Activated T-cell treated with anti-CD3 and anti-CD28 coated beads, Interleukin-2, amount 50 U/mL, for 24 hours (primary cell): ENCODE measurements at places on chromosomes 7 and 10.
A peak's percentile ranks its signal among the peaks of the same experiment; 100 is the strongest.

DNA sequence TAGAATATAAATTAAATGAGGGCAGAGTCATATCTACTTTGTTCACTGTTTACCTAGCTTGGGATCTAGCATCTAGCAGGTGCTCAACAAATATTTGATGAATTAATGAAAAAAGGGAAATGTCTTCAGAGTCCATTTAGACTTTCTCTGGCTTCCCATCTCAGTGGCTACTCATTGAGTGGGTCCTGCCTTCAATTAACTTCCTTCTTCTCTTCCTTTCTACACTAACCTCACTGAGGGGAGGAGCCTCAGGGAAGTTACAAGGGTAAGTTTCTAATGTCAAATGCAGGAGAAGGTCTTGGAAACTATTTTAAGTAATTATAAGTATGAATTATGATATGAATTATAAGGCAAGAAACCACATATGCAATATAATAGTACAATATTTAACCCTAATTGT, 28.2 kb upstream of the MPP7 start:
- no peak for DNase-seq

DNA sequence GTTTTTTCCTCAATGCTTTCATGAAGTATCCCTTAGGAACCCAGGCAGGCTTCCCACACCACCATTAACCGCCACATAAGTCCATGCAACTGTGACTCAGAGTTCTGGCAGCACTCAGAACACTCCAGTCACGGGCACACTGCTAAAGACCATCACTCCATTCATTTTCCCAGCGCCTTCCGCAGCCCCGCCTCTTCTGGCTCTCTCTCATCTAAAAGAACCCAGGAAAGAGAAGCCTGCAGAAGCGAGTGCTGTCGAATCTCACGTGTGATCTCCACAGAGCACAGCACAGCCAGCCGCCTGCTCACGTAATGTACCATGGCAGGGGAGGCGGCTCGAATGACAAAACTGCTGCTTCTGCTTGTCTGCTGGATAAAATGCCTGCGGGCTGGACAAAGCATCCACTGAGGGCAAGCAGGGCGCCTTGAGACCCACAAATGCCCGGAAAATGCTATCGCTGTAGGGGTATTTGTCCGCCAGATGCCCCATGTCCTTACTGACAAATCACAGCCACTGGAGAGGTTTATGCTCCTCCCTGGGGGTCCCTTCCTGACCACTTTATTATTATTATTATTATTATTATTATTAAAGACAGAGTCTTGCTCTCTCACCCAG, 1.8 kb downstream of the PSMG3 start:
- DNase-seq, result no peak

- no peak for DNase-seq
Observed at GRCh38 chr10:2951235-2951835, 116.0 kb upstream of the PFKP start.

- no peak for DNase-seq
Observed at GRCh38 chr10:130050721-130051120, 59.9 kb downstream of the C10orf143 start.

- no peak for DNase-seq
Observed at GRCh38 chr10:11170993-11171851, 153.6 kb downstream of the CELF2 start.

DNA sequence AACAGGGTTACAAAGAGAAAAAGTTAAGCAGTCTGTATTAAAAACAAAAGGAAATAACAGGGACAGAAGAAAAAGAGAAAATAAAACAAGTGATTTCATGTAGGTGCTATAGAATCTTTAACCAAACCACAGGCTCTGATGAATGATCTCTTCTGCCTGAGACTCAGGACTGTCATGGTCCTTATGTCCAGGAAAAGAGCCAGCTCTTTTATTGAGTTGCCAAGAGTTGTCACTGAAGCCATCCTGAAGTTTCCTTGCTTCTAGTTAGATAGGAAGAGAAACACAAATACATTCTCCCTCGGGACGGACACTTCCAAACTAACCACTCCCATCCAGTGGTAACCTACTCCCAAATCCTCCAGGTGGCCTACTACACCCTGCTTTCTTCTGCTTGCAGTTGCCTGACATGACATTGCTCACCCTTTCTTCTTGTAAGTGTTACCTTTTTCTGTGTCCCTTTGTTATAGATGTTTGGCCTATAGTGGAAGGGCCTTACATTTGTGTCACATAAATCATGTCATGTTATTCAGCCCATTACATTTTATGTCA, 346.7 kb downstream of the NRG3 start:
- DNase-seq, result no peak

DNA sequence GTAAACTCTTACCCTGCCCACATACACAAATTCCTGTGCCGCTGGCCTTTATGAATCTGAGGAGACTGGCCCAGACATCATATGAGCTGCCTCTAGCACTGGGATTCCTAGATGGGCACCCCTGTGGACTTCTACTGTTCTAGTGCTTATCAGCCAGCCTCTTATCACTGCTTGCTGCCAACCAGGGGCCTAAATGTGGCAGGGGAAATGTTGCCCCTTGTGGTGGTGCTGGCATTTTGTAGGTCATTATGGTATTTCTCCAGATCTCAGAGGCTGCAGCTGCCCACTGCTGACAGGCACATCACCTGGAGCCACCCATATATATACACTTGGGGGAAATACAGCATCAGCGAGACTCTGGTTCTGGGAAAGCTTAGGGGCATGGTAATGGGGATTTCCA, 5.4 kb downstream of the SFR1 start:
- DNase-seq, result no peak

DNA sequence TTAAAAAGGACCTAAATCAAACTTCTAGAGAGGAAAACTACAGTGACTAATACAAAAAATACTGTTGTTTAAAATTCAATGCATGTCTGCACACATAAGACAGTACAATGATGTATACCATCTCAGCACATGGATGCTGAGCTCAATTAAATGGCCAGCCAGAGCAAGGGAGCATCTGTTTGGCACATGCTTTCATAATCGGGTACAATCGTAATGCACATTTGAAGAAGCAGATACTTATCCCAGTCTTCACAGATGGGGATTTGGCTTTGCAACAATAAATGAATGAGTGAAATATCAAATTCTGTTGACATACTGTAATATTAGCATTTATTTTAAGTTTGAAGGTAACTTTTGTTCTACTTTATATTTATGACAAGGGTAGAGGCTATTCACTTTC, 187.8 kb downstream of the CRPPA start:
- DNase-seq, result no peak

- DNase-seq, result no peak
Observed at GRCh38 chr7:143396625-143397556, 11.8 kb downstream of the EPHA1 start.

- no peak for DNase-seq
Observed at GRCh38 chr10:101848408-101848807, 4.8 kb upstream of the KCNIP2 start.

DNA sequence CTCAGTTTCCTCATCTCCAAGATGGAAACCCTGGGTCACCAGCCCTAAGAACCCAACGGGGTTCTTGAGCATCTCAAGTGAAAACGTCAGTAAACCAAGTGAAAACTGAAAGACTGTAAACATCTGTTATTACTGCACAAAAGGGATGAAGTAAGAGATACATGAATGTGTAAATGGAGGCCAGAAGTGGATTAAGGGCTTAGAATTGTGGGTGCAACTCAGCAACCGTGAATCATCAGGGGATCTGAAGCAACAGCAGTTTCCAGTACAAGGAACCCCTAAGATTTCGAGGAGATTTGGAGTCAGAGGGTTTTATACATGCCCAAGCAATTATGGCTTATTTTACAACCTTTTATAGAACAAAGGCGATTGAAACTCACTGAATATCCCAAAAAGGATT, 95.7 kb upstream of the SVIL start:
- no peak for DNase-seq

DNA sequence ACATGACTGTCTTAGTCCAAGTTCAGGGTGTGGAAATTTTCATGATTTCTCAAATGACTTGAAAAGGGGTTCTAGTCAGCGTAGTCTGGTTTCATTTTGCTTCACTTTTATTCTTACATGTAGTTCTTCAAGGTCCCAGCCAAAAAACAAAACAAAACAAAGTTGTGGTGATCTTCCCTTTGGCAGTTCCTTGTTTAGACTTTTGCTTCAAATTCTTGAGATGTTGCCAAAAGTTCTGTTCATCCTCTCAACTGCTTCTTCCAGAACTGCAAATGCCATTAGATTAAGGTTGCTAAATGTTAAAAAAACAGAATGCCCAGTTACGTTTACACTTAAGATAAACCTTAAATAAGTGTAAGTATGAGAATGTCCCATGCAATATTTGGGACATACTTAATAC, 370.8 kb upstream of the LRRTM3 start:
- DNase-seq, result no peak

GRCh38 chr7:74173074-74173473, 1.1 kb upstream of the EIF4H start:
- no peak for DNase-seq

DNA sequence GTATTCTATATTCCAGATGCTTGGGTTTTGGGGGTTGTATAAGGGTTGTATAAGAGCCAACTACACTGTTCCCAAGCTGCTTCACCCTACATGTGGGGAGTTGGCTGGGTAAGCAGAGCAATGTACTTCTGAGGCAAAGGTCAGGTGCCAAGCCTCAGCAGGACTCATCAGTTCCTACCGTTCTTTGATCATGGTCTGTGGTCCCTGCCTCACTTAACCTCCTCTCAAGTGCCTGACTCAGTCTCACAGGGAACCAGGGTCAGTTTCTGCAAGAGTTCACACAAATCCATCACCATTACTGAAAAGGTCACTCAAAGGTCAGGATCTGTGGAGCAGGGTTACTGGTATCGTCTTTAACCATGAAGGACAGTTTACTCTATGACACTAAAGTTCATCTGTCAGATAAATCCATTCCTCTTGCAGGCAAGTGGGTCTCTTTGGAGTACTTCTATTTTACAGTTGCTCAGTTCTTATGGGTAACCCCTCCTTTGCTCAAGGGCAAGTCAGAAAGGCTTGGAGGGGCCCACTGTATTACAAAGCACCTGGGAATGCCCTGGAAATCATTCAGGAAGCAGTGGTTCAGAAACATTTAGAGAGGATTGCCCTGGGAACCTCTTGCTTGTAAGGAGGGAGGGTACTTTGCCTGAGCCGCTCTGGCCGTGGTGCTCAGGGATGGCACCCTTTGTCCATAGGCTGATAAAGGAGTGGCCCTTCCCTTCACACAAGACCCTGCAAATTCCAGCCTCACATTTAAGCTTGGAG, 184.3 kb upstream of the CDCA7L start:
- DNase-seq, result no peak

GRCh38 chr7:134842886-134843430, 63.5 kb downstream of the CALD1 start:
- DNase-seq, result no peak

GRCh38 chr7:128708824-128709223, 30.3 kb upstream of the CALU start:
- DNase-seq, result no peak

- DNase-seq, result no peak
Observed at GRCh38 chr10:49099046-49099445, 16.3 kb downstream of the VSTM4 start.

- no peak for DNase-seq
Observed at GRCh38 chr10:86053675-86054074, 312.9 kb downstream of the GRID1 start.

GRCh38 chr7:1847260-1848001, 177.4 kb downstream of the ELFN1 start:
- no peak for DNase-seq

DNA sequence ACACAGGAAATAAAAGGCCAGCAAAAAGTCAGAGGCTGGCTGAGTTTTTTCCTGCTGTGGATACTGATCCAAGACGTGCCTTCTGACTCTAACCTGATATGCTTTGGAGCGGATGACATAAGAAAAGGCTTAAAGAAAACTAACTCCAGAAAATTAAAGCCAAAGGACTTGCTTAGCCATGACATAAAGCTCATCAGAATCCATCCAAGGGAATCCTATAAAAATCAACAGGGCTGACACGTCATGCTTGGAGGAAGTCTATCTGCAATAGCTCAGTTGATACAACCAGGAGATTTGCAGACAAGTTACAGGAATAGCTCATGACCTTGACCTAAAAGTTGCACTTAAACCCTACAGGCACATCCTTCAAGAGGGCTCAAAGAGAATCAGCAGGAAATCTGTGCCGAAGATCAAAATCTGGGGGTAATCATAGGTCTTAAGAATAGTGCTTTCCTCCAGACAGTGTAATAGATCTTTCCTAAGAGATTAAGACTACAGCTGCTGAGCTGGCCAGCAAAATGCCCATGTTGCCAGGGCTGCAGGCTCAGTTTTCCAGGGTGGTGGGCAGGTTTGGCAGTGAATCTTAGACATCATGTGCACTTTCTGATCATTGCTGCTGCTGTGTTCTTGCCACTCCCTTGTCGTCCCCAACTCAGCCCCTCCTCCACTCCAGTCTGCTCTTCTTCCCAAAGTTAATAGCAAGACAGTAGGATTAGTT, 111.5 kb upstream of the SVIL start:
- DNase-seq, result no peak

GRCh38 chr7:2417981-2418481, 14.6 kb downstream of the CHST12 start:
- DNase-seq, result peak; percentile 67

DNA sequence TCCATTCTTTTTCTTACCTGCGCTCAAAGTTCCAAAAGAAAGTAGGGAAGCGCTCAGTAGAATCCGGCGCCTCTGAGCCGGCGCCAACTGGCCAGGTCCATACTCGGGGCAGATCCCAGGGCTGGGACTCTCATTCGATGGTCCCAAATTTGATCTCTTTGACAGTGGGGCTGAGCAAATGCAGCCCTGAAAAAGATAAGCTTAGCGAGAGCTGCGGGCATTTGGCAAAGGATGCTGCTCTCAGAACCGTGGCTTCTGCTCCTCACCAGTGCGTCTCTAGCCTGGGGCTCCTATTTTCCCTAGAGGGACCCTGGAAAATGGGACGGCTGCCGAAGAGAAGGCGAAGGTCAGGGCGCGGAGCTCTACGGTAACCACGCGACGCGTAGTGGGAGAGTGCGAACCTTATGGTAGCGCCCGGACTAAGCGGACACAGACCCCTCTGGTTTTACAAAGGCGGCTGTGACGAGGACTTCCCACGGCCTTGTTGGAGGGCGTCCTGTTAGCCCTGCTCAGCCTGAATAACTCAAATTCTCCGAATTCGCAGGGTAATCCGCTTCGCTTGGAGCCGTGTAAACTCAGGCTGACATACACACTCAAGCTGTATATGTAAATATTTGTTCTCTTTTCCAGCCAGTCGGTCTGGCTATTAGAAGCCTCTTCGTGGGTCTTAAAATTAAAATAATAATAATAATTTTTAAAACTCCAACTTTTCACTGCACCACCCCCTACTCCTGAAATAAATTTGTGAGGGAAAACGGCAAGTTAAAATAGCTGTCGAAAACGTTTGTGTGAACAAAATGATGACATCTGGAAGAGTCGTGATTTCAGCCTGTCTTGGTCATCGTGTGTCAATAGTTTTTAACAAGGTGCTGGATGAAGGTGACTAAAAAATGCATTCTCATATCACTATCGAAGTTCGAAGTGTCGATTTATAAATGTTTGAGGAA, 869 bp upstream of the TBX20 start:
- no peak for DNase-seq
